ENCODE measurements at places on chromosomes 13 and 19.

GRCh38 chr13:66468656-66469055 is 761.5 kb downstream of the PCDH9 start:
- DNase-seq = no peak

- DNase-seq = peak; percentile 57
Observed at GRCh38 chr13:23753458-23753857, 135.7 kb downstream of the MIPEP start.

DNA sequence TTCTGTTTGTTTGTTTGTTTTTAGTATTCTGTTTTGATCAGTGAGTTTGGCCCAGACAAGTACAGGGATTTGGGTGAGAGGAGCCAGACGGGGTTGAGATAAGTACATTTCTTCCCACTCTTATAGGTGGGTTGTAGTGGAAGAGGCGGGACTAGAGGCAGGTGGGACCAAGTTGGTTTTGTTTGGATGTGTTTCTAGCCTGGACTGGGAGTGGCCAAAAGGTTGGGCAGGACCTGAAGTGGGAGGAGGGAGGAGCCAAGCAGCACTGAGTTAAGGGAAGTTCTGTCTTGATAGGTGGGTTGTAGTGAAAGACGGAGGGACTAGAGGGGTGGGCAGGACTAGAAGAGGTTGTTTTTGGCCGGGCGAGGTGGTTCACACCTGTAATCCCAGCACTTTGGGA is 9.0 kb downstream of the DNASE2 start:
- no peak for DNase-seq

DNA sequence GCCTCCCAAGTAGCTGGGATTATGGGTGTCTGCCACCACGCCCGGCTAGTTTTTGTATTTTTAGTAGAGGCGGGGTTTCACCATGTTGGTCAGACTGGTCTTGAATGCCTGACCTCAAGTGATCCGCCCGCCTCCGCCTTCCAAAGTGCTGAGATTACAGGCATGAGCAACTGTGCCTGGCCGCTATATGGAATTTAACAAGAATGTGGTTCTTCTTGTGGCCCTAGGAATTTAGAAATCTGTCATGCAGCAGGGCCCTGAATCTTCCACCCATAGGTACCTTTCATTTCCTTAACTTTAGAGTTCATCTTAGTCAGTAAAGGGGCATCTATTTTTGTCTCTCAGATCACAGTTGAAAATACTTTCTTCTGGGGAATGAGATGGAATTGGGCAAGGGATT is 25.6 kb upstream of the NDFIP2 start:
- peak; percentile 90 for DNase-seq

- DNase-seq = peak; percentile 83
Observed at GRCh38 chr19:8631425-8631819, 989 bp downstream of the NFILZ start.

GRCh38 chr19:29645911-29646310 is 19.4 kb upstream of the PLEKHF1 start:
- DNase-seq = peak; percentile 18

Measured in brain microvascular endothelial cell (primary cell).